ENCODE measurements at places on chromosomes 3 and 15.

- peak; percentile 91 for DNase-seq
Measured at GRCh38 chr15:22980189-22981050, at the start of gene CYFIP1. Gene CYFIP1 (minus strand): TSS chr15:22980368. CDS start chr15:22947285, 33,083 bp downstream.

DNA sequence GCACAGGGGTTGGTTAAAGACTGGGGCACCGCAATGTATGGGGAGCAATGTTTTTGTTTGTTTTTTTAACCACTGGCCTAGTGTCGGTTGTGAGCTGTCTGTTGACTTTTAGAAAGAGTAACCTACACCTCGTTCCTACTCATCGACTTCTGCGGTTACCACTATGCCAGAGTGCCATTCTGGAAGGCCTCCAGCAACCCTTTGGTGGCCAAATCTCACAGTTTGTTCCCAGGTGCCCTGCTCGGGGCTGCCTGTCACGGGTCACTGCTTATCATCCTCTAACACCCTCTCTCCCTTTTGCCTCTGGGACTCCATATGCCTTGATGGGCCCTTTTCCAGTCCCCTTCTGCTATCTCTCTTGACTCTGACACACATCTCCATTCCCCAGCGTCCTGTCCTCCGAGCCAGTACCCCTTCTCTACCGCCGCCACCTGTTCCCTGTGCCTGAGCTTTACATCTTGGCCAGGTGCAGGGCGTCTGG, 290.4 kb upstream of the C2CD4B start:
- no peak for DNase-seq

DNA sequence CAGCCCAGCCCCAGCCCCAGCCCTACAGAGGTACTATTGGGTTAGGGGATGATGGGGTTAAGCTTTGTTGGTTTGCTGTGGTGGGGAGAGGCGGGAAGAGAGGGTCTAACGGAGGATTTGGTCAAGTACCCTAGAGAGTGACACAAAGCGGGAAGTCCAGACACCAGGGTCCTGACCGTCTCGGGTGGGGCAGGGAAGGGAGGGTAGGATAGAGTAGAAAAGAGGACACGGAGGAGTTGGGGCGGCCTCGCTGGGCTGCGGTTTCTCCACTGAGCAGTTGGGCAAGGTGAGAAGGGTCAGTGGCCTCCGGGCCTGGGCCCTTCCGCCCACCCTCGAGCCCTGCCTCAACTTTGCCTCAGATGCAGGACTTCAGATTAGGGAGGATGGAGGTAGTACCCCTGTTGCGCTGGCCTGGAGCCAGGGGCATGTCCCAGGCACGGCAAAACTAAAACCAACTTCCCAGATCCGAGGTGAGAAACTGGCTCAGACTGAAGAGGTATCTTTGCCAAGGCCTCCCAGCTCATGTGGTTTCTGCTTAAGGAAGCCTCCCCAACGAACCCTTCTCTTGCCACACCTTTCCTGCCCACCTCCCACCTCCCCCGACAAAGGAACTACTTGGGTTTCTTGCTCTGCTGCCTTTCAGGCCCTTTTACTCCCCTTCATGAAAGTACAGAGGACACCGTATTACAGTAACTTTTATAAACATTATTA, 551 bp downstream of the PML start:
- no peak for DNase-seq

DNA sequence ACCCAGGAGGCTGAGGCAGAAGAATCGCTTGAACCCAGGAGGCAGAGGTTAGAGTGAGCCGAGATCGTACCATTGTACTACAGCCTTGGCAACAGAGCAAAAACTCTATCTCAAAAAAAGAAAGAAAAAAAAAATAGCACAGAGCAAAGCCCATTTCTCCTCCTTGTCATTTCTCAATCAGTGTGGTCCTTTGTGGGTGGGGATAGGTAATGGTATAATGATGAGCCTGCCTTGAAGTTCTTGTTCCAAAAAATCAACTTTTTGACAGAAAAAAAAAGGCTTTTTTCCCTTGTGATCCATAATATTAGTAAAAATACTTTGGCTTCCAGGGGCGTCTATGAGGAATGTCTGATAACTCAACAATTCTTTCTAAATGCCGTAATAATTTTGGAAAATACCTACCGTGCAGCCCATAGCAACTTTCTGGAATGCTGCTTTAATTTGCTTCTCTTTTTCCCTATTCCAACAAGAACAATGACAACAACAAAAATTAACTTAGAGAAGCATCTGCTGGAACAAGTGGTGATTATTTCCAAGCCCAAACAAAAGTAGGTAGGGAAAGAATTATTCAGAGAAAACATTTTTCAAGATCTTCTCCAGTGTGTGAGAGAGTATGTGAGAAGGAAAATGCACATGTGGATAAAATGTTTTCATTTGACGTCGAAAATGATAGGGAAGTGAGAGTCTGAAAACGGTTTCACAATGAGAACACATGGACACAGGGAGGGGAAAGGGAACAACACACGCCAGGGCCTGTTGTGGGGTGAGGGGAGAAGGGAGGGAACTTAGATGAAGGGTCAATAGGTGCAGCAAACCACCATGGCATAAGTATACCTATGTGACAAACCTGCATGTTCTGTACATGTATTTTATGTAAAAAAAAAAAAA, 337.8 kb downstream of the RBMS3 start:
- DNase-seq: no peak

- DNase-seq: no peak
Measured at GRCh38 chr3:45932112-45932511, 11.2 kb upstream of the CXCR6 start.

DNA sequence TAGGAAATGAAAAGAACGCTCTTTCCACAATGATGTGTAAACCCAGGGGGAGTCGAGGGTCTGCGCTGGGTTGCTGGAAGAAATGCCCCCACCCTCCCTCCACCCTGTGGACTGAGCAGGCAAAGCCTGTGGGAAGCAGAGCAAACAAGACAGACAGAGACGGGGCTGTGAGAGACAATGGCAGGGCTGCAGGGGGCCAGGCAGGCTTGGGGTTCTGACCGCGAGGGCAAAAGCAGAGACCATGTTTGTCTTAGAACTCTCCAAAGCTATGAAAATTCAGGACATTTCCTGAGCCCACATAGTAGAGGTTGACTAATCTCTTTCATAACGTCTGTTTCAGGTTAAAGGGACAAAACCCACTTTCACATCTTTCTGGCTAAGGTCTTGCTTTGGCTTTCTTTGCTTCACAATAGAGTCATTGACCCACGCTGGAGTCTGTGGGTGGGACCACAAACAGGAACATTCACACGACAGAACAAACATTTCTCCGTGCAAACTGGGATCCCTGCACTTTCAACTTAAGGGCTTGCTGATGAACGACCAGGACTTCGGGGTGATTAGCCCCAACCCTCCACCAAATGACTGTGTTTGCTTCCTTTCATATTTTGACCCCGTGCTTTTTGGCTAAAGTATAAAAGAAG, 156.0 kb upstream of the TPM1 start:
- DNase-seq: no peak

- no peak for DNase-seq
Measured at GRCh38 chr3:21356402-21356801, 394.6 kb downstream of the ZNF385D start.

GRCh38 chr3:9902372-9903237, at the start of gene IL17RE:
Gene IL17RE (plus strand): TSS chr3:9902848. CDS start chr3:9902933, 85 bp downstream.
- DNase-seq: peak; percentile 53

DNA sequence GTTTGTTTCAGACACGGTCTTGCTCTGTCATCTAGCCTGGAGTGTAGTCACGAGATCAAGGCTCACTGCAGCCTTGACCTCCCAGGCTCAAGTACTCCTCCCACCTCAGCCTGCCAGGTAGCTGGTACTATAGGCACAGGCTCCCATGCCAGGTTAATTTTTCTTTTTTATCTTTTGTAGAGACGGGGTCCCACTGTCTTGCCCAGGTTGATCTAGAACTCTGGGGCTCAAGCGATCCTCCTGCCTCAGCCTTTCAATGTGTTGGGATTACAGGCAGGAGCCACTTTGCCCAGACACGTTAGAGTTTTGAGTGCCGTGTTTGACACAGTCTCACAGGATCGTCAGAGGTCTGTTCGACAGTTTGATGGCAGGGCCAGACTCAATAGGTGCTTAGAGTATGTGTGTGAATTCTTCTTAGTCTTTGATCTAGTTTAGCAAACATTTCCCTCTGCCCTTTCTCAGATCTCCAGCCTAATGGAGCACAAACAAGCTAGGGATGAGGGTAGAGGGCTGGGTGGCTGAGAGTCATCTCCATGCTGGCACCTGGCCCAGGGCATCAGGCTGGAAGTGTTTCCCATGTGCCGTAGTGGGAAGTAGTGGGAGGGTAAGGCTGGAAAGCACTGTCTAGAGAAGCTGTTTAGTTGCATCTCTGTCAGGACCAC, 66.1 kb upstream of the DLG1 start:
- no peak for DNase-seq

DNA sequence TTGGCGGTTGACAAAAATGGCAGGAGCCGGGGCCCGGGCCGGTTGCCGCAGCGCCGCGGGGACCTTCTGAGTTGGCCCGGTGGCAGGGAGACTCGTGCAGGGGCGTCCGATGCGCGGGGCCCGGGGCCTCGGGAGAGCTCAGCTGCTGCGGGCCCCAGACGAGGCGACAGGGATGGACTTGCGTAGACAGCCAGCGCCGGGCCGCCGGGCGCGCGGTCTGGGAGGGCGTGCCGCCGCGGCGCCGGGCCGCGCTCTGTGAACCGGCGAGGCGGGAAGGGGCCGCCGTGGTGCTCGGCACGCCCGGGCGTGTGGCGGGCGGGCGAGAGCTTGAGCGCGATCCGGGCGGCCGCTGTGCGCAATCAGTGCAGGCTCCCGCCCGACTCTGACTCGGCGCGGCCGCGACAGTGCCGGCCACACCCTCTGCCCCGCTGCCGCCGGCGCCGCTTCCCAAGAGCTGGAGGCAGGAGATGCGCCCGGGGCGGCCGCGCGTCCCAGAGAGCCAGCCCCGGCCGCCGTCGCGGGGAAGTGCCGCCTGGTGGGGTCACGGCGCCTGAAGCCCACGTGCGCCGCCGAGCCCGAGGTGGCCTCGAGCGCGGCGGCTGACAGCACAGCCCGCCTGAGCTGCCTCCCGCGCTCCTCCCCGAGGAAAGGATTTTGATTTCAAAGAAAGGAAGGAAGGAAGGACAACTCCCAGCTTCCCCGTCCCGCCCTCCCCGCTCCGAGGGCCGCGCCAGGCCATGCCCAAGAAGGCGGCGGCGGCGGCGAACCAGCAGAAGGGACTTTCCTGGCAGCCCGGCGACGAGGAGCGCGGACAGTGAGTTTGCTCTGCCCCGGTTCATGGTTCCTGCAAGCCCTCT, 657 bp downstream of the TLNRD1 start:
- peak; percentile 82 for DNase-seq

GRCh38 chr3:88879905-88880304, 227.5 kb upstream of the EPHA3 start:
- DNase-seq: no peak

DNA sequence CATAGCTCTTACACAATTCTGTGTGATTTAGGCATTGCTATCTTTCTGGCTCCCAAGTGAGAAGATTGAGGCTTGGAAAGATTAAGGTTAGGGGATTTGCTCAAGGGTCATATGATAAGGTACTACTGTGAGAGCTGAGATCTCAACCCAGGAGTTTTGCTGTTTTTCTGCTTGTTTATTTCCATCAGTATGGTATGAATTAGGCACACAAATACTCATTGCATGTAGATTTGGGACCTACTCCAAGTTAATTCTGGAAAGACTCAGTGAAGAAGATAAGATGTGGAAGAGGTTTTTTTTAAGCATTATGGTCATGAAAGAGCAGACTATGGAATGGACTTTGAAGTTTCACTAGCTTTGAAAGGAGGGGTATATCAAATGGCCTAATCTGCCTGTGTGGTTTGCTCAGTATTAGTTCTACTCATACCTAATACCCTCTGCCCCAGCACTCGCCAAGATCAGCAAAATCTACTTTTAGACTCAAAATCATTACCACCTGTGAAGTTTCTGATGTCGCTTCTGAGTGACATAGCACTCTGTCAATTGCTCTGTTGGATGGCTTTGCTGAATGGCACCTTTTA, 12.5 kb downstream of the MBNL1 start:
- DNase-seq: no peak

- peak; percentile 96 for DNase-seq
Measured at GRCh38 chr15:78216276-78217104, 17.9 kb downstream of the ACSBG1 start.
